ENCODE measurements at places on chromosomes 7 and 10.

DNA sequence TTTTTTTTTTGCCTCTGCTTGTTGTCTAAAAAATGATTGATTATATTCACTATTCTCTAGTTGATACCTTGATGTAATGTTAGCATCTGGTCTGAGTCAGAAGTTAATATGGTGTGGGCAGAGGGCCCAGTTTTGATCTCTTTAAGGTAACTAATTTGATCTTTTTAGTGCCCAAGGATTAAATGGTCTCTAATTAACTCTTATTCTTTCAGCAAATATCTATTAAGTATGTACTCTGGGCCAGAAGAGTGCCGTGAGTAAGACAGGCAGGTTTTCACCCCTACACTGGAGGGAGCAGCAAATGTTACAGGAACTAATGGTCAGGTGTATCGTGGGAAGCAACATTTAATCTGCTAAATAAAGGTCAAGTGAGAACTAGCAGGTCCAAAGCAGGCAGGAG, 144.6 kb upstream of the COL1A2 start:
- no peak for DNase-seq

- no peak for DNase-seq
These were observed 17.8 kb downstream of the CELF2 start for GRCh38 chr10:11035301-11035991.

DNA sequence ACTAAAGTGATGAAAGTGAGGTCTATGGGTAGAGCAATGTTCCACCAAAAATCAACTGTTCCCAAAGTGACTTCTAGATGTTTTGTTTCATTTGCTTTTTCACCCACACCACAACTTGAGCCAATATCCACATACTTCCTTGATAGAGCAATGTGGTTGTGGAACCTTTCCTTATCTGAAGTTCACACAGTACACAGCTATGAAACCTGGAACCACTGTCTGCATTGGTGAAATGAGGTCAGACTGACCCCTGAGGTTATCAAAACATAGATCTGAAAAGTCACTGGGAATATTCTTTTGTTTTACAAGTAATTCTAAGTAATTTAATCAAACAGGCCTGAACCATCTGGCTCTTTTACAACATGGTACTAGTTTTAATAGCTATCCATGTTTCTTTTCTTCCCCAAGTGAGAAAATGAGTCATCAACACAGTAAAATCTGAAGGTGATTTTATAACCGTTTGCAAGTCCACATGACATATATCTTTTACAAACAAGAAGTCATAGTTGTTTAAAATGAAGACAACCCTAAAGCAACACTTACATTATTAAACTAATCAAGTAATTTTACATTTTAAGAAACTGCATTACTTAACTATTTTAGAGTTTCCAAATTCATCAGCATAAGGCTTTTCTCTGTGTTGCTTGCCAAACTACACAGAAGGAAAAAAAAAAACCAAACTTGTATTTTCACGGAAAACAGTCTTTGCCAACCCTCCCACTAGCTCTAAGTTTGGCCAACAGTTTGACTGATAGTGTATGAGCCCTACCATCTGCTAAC, 80.3 kb downstream of the LRRC17 start:
- DNase-seq, result no peak

- DNase-seq, result no peak
These were observed 1.4 kb upstream of the MUC17 start for GRCh38 chr7:101018271-101019167.

DNA sequence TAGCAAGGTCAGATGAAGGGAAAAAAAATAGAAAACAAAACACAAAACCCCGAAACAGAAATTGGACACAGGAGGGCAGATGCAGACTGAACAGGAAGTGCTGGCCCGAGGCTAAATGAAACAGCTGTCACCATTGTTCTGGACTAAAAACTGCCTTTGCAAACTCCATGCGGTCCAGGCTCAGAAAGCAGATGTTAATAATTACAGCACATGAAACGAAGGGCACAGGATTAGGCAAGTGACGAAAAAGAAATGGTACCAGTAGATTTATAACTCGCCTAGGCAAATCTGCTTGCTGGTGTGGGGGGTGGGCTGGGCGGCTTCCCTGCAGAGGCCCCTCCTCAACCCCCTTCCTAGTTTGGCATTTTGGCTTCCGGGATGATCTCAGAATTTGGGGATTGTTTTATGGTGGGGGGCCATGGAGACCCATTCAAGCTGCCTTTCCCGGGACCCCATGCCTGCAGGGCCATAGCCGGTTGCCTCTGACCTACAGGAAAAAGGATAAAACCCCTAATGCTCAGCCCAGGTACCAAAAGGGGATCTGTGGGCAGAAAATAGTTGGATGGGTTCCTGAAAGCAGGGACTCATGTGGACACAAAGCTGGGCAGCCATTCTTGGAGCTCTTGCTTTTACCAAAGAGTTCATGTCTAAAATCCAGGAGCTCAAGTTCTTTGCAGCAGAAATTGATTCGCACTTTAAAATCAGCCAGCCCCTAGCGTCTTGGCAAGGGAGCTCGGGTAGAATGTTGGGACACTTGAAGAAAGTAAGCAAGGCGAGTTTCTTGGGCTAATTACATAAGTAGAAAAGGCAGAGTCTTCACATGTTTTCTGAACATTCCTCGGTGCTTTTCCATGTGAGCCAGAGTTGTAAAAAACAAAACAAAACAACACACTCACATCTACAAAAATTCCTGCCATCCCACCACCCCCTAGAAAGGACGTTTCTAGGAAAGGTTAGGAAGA, 39.0 kb upstream of the EMX2 start:
- no peak for DNase-seq

GRCh38 chr7:133070562-133070961, 11.3 kb downstream of the CHCHD3 start:
- no peak for DNase-seq

DNA sequence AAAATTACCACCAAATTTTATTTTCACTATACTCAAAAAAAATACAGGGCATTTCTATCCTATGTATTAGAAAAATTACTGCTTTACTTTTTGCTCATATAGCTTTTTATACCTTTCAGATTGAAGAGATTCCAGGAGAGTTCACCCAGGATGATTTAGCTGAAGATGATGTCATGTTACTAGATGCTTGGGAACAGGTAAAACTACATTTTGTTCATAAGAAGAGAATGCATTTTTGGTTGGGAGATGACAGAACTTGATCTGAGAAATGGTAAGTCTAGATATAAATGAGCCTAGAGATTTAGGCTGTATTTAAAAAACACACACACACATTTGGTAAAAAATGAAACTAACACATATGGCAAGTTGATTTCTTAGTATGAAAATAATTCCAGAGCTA, 38.1 kb upstream of the ARL4A start:
- DNase-seq, result no peak

GRCh38 chr10:335151-335800, 200.0 kb downstream of the ZMYND11 start:
- DNase-seq, result no peak

DNA sequence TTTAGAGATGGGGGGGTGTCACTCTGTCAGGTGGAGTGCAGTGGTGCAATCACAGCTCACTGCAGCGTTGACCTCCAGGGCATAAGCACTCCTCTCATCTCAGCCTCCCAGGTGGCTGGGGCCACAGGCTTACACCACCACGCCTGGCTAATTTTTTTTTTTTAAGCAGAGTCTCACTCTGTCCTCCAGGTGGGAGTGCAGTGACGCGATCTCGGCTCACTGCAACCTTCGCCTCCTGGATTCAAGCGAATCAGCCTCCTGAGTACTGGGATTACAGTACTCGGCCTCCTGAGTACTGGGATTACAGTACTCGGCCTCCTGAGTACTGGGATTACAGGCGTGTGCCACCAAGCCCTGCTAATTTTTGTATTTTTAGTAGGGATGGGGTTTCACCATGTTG, 23.6 kb upstream of the PPIA start:
- DNase-seq, result no peak

GRCh38 chr10:101968286-101968939, 87.6 kb downstream of the ARMH3 start:
- DNase-seq, result no peak

DNA sequence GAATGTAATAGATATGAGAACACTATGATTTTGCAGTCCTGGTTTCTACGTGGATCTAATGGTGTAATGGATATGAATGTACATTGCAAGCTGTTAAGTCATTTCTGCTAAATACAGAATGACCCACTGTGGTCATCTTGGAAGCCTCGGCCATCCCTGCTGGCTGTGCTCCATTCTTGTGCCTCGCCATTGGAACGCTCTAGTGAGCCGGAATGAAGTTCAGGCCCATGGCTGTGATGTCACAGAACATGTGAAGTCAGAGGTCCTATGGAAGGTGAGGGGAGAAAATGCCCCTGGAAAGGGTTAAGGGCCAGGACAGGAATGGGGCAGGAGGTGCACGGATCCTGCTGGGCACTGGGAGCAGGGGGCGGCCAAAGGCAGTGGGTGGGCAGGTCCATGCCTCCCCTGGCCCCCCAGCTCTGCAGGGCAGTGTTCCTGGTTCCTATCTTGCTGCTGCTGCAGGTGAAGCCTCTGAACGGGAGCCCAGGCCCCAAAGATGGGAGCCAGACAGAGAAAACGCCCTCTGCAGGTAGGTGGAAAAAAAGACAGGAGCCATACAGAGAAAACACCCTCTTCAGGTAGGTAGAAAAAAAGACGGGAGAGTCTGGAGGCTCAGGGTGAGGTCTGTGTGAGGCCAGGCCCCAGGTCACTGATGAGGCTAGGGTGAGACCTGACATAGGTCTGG, at the start of gene LLCFC1:
Gene LLCFC1, plus strand, starts transcription at position 259 of the 685 bp plus-strand sequence. Its CDS starts 138 bp downstream, at position 397.
- peak; percentile 4 for DNase-seq

DNA sequence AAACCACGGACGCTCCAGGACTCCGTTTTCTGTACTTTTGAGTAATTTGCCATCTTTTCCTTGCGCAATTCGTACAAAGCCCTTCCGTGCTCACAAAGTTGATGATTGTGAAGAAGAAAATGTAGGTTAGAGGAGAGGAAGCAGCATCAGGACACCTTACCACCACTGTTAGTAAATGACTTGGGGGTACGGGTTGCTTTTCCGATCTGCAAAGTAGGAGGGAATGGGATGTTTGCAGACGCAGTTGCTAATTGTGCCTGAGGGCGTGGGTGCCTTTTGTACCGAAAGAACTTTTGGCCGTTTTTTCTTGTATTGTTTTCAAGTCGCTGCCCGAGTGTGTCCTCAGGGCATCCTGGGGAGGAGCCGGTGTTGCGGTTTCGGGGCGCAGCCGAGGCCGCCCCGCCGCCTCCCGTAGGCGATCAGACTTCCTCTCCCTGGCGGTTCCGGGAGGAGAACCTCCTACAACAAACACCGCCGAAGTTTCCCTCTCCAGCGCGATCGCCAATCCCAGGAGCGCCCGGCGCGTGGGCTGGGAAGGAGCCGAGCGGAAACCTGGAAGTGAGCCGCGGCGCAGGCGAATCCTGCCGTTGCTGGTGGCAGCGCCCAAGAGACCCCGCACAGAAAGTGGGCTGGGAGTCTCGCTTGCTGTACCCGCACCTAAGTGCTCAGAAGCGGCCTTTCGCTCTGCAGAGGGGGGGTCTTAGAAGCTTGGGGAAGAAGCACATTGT, 1.0 kb downstream of the PRR15 start:
- DNase-seq, result no peak

DNA sequence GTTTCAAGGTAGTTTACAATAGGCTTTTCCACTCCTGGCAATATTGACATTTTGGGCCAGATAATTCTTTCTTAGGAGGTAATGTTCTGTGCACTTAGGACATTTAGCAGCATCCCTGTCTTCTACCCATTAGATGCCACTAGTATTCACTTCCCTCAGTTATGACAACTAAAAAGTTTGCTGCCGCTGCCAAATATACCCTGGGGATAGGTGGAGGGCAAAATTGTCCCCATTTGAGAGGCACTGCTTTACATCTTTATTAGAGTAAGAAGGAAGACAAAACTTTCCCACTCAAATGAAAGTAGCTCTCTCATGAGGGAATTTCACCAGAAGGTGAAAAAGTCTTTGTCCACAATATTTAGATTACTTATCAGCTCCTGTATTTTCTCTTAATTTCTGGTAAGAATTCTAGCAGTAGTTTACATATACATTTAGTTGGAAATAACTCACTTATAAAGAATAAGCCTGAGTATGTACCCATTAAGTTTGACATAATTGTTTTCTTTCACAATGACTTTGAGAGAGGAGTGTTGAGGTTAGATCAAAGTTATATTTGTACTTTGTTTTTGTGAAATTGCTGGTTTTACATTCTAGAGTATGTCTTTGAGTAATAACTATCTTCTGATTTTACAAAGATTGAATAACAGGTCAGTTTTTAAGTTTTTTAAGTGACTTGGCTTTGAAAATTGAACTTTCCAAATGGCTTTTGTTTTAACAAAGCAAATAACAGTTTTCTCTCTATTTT, 46.0 kb downstream of the HELLS start:
- no peak for DNase-seq

DNA sequence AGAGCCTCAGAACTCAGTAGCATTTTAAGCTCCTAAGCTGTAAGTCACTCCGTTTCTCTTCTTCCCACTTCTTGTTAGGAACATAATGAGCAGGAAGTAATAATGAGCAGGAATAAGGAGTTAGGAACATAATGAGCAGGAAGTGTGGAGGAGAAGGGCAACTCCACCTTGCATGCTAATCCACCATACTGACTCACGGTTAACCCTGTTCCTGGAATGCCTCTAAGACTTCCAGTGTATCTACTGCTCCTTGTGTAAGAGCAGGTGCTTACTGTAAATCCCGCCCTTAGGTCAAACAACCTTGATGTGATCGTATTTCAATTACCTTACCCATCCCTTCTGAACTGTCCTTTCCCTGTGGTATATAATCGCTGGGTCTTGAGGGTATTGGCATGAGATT, 528.7 kb downstream of the CALN1 start:
- DNase-seq, result no peak

DNA sequence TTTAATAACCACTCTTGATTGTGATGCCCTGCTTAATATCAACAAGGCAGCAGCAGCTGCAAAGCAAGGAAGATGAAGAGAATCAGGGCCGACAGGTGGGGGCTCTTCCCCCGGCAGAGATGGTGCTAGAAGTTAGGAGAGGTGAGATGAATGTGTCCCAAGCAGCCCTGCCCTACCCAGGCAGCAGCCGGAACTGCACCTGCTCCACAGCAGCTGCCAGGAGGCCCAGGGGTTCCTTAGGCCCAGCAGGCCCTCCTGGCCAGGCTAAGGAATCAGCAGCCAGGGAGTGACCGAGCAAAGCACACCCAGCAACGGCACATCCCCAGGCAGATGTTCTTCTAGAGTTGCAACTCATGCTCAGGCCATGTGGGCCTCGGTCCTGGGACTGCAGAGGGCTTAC, 17.9 kb downstream of the AFAP1L2 start:
- DNase-seq, result no peak

GRCh38 chr7:1260244-1260635, 27.6 kb downstream of the UNCX start:
- no peak for DNase-seq

Data from CD4-positive, alpha-beta T cell treated with Interleukin-10 for 1 hour (primary cell).